ENCODE measurements at places on chromosomes 11 and 22.

DNA sequence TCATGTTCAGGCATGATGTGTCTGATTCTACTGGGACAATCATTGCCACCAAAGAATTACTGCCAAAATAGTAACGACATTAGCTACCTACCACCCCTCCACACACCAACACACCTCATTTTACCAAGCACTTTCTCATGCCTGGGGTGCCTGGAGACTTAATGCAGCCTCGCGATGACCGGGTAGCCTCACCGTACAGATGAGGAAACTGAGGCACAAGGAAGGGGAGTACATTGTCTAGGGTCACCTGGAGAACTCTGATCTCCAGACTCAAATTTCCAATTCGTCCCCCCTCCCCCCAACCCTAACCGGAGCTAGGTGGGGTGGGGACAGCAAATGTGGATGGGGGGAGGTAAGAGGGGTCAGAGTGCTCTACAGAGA is 2.7 kb upstream of the RTN4RL2 start:
- no peak for DNase-seq

- DNase-seq, result peak; percentile 42
Measured at GRCh38 chr11:548700-549603, 11.6 kb downstream of the LMNTD2 start.

- no peak for DNase-seq
Measured at GRCh38 chr11:70360211-70360610, 38.1 kb upstream of the CTTN start.

DNA sequence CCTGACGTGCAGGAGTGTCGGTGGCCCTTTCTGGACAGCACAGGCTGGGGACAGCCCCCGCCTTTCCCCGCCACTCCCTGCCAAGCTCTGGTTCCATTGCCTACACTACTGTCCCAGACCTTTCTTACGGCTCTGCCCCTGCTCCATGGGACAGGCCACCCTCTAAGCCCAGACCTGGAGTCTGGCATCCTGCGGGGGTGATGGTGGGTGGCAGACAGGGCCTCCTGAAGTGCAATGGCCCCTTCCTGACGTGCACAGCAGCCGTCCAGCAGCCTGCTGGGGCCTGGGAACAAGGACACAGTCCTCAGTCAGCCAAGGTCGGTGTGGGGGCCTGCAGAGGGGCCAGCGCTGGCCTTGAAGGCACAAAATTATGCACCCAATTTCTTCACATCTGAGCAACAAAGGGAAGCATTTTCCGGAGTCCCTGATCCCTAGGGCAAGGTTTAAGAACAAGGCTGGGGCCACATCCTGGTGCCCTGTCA is 79.7 kb upstream of the KCNQ1OT1 start:
- DNase-seq, result no peak

- no peak for DNase-seq
Measured at GRCh38 chr22:37354261-37354660, 72.0 kb downstream of the CYTH4 start.

GRCh38 chr22:46911346-46911745 is 148.9 kb downstream of the TBC1D22A start:
- no peak for DNase-seq

DNA sequence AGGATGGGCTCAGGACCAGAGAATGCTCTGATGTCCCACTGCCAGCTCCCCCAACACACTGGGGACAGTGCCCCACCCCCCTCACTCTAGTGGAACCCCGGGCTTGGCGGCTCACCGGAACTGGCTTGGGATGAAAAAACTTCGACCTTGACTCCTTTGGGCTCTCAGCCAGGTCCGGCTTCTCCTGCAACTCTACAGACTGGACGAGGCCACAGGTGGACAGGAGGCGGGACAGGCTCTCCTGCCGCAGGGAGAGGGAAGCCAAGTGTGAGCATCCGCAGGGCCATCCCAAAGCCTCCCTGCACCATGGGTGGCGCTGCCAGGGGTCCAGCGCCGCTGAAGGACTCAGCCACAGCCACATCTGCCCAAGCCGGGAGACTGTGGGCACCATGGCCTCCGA is 3.7 kb downstream of the RRP7A start:
- no peak for DNase-seq

DNA sequence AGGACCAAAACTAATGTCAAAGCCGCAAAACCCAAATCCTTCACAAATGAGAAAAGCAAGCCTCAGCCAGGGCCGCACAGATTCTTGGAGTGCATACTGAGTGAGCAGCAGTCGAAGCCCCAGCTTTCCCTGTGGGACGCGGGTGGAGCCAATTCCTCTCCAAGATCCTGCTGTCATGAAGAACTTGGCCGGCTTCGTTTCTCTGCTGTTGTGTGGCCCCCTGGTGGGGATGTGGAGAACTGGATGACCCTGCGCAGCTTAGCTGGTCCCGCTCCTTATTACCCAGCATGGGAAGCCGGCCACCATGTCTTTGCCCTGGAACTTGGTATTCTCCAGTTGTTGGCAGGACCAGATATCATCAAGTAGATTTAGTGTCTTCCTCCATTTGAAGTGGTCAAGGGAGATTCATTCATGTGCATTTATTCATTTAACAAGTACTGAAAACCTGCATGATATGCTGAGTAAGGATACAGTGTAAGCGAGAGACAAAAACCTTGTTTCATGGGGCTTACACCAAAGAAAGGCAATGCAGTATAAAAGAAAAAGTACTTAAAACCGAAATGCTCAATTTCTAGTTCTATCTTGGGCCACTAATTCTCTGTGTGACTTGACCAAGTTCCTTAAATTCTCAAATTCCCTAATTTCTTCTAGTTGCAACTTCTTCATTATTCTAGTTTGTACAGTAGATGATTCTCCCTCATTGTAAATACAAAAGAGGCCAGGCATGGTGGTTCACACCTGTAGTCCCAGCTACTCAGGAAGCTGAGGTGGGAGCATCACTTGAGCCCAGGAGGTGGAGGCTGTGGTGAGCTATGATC is 56.7 kb upstream of the CRTAM start:
- DNase-seq, result peak; percentile 51

DNA sequence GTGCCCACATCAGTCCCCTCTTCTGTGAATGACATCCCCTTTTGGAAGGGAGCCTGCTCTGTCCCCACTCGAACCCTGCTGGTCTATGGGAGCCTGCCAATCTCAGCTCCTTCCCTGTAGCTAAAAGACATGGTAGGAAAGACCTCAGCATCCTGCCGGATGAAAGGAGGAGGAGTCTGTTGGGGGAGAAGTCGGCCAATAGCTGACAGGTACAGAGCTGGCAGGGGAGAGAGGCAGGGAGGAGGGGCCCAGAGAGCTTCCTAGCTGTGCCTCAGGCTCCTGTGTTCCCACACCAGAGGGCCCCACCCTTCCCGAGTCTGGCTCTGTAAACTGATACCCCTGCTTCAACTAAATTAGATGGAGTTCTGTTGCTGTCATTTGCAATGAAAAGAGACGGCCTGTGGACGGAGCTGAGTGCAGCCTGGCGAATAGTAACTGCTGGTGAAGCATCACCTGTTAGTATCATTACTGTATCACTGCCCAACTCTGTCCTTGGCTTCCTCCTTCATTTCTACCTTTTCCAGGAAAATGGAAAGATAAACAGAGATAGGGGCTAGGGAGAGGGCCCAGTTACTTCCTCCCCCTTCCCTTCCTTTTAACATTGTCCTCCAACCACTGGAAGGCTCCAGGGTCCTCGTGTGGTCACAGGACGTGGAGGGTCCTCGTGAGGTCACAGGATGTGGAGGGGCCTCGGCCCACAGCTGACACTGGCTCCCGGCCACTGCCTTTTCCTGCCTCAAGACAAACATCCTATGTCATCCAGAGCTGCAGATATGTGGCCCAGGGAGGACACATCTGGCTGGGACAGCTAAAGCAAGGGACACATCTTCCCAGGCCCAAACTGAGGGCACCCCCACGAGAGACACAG is 15.1 kb downstream of the FXYD6 start:
- no peak for DNase-seq

- DNase-seq, result no peak
Measured at GRCh38 chr11:120169981-120170698, 32.2 kb upstream of the TRIM29 start.

DNA sequence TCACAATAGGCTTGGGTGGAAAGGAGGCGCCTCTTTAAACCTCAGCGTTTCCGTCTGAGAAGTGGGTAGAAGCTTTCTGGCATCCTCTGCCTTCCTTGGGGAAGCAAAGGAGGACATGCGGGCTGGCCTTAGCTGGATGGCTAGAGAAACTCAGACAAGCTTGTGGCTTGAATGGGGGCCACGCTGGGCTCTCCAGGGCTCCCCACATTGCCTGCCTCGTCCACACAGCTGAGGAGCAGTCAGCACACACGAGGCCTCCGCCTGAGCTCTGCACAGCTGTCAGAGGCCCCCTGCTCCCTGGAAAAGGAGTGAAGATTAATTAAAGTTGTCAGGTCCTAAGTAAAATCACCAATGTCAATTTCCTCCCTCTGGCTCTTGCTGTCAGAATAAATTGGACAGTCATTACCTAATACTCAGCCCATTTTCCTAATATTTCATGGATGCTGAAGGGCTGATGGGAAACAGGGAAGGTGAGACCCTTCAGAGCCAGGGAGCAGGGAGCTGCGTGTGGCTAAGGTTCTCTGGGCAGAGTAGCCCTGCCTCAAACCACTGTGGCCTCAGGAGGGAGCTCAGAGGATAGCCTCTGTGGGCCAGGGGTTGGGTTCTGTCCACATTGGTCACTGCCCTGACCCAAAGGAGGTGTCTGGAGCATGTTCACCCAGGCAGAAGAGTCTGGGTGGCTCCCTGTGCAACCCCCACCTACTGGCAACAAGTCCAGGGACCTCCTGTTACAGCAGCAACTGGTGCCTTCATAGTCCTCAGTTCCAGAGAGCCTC is 118.3 kb upstream of the CD82 start:
- DNase-seq, result no peak

- no peak for DNase-seq
Measured at GRCh38 chr11:104361975-104362374, 198.0 kb upstream of the PDGFD start.

- DNase-seq, result no peak
Measured at GRCh38 chr22:41917903-41918791, 3.3 kb upstream of the SHISA8 start.

- DNase-seq, result no peak
Measured at GRCh38 chr22:27226666-27227065, 569.3 kb downstream of the MIAT start.

DNA sequence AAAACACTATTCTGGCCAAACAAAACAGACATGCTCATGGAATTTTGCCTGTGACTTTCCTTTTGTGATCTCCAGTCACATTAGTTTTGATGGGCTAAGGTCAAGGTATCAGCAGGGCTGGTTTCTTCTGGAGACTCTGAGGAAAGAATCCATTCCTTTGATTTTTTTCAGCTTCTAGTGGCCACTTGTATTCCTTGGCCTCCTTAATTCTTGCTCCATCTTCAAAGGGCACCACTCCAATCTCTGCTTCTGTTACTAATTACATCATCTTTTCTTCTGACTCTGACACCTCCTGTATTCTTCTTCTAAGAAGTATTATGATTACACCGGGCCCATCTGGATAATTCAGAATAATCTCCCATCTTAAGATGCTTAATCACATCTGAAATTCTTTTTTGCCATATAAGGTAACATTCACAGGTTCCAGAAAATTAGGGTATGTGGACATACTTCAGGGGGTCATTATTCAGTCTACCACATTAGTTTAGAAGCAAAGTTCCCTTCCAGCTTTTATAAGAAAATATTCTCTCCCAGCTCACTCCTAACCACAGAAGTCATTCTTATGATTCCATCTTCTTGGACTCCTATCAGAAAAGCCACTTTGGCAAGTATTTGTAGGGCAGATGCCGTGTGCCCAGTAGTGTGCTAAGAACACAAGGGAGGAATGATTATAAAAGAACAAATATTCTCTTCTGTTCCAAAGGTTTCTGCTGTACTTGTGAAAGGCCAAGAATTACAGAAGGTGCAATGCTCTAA is 56.4 kb upstream of the FSHB start:
- DNase-seq, result no peak

- no peak for DNase-seq
Measured at GRCh38 chr11:132343445-132344175, 973.2 kb downstream of the NTM start.

- DNase-seq, result no peak
Measured at GRCh38 chr11:18394928-18395734, 768 bp downstream of the LDHA start.

DNA sequence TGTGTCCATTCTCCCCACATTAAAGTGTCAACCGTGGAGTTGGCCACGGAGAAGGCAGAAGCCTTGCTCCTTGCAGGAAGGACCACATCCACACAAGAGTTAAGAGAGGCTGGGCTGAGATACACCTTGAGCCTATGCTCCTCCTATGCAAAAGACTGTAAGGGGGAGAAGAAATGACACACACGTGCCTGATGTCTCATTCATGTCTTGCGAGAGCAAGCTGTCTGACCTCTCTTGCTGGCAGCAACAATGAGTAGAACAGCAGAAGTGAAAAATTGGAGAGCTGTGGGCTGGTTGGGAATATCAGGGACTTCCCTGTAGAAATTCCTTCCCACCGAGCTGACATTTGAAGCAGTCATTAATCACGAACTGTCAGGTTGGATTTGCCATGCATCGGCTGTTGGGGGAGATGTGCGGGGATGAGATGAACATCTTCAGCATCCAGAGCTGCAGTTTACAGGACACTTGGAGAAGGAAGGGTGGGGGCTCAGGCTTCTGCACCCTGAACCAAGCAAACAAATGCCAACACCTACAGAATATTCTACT is 139.3 kb downstream of the MYO18B start:
- DNase-seq, result no peak

GRCh38 chr22:21755851-21756284 is 20.3 kb upstream of the YPEL1 start:
- no peak for DNase-seq

- peak; percentile 43 for DNase-seq
Measured at GRCh38 chr11:10743354-10744000, 7.6 kb upstream of the CTR9 start.

DNA sequence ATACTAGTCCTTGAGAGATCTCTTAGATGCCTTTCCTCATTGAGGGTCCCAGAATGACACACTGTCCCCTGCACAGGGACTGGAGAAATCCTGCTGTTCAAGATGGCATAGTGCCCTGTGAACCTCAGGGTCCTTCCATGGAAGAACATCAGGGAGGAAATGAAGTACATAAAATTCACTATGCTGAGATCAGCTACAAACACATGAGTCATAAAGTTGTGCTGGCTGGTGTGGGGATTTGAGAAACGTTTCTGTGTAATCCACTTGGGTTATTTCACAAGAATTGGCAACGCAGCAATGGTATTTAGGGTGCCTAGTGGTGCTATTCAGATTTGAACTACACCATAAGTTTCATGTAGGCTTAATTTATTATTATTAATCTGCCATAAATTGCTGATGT is 174.4 kb downstream of the MAML2 start:
- DNase-seq, result no peak

All from CD8-positive, alpha-beta memory T cell (primary cell).